GM19239 (cell line): ENCODE measurements at places on chromosomes 6 and 20.

GRCh38 chr6:115667478-115668026, 393.1 kb downstream of the FRK start:
- DNase-seq: no peak

DNA sequence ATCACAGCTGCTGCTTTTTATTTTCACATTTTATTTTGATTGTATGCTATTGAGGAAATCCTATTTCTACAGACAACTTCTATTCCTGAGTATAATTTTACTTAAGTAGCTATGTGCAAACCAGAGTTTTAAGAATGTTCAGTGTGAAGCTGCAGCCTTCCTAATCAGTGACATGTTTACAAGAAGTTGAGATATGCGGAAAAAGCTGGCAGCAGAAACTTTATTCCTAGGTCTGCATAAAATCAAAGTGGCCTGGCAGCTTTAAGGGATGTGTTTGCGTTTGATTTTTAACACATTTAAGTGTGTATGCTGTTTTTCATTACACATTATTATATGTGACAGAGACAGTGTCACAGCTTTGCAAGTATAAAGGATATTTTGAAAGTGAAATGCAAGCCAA, 26.3 kb downstream of the MAPK14 start:
- no peak for DNase-seq

DNA sequence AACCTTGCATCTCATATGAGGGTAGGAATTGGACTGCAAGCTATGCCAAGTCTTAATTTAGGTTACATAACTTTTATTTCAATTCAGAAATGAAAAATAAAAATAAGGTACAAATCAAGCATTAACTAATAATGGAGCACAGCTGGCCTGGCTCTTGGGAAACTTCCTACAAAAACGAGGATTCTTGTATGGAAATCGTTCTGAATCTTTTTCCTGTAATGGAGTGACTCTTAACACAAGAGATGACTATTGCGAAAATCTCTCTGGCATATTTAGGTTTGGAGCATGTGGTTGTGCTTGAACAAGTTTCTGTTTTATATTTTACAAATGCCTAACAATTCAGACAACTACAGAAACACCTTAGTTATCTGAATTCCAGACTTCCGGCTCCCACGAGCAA, 34.0 kb upstream of the PI16 start:
- DNase-seq: no peak

DNA sequence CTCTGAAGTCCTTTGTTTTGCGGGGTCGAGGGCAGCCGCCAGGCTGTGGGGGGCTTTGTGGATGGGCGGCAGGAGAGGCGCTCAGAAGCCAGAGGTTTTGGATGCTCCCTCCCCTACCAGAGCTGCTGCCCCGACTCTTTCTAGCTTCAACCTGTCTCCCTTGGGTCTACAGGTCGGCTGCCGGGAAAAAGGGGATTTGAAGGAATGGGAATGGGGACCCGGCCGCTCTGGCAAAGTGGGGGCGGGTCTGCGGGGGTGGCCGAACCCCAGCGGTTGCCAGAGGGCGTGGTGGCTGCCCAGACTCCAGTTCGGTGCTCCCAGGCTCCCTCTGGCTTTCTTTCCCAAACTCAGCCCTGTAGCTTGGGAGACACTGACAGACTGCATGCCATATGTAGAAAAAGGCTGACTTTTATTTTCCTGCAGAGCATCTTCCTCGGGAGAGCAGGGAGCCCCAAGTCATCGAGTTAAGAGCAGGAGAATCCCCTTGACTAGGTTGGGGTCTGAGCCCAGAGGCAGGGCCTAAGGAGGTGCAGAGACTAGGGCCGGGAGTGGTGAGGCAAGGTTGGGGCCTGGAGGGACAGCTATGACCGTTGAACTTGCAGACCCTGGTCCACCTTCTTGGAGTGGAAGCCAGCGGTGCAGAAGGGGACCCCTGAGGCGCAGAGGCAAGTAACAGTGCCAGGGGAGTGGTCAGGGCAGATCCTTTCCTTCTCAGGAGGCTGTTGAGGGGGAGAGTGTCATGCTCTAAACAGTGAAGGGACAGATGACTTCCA, 1.4 kb upstream of the PPP1R18 start:
- DNase-seq: no peak

DNA sequence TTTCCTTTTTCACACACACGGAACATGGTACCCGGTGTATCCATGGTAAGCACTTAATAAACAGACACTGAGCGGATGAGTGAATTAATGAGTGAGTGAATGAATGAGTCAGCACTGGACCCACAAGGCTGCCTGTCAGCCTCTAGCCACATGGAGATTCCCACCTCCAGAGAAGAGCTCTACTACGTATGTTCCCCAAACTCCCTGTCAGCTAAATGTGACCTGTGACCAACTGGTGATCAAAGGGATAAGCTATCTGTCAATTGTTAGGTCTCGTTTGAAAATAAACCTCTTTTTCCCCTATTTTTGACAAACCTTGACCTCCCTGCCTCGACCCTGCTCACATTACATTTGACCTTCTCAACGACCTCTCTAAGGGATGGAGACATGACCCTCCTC, 24.5 kb upstream of the TAF8 start:
- DNase-seq: no peak

- DNase-seq: no peak
Observed at GRCh38 chr6:23244300-23244699, 674.9 kb downstream of the HDGFL1 start.

- DNase-seq: no peak
Observed at GRCh38 chr6:108186226-108186625, 20.4 kb downstream of the NR2E1 start.

- DNase-seq: no peak
Observed at GRCh38 chr6:91020744-91021143, 433.9 kb upstream of the MAP3K7 start.

DNA sequence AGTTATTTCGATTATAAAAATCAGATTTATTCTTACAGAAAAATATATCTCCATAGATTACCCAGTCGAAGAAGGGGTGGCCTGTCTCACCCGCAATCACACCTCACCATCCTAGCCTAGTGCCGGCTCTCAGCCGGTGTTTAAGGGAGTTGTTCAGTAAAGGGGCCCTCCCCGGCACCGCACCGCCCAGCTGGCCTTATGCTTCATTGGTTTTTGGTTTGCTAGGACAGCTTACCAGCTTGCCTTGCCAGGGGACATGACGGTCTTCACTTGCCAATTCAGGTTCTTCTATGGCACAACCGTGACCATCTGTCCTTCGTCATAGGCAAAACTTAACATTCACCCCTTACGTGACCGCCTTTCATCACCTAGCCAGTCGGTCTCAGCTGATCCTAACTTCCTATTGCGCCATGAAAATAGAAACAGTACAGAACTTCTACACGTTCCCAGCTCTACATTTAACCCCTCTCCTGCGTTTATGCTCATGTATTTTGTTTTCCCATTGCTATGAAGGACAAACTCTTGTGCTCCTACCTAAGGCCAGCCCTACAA, 44.7 kb upstream of the SLC22A16 start:
- DNase-seq: no peak

GRCh38 chr20:61736001-61736635, 329.6 kb downstream of the TAF4 start:
- no peak for DNase-seq

GRCh38 chr20:14915356-14915755, 577.9 kb upstream of the FLRT3 start:
- no peak for DNase-seq

- DNase-seq: no peak
Observed at GRCh38 chr20:59708326-59708725, 104.0 kb downstream of the PHACTR3 start.

DNA sequence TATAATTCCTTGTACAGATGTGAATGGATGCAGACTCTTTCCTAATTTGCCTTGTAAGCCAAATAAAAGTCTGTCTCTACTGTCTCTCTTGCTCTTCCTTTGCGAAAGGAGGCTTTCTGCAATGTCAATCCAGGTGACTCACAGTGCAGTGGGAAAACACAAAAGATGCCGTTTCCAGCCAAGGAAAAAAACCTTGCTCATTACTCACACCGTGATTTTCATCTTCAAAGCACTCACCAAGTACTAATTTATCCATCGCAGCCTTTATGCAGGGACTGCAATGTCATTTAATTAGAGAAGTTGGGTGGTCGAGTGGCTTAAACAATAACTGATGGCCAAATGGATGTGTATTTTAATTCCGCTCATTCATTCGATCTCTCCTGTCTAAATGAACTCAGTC, 23.8 kb downstream of the SAYSD1 start:
- no peak for DNase-seq

DNA sequence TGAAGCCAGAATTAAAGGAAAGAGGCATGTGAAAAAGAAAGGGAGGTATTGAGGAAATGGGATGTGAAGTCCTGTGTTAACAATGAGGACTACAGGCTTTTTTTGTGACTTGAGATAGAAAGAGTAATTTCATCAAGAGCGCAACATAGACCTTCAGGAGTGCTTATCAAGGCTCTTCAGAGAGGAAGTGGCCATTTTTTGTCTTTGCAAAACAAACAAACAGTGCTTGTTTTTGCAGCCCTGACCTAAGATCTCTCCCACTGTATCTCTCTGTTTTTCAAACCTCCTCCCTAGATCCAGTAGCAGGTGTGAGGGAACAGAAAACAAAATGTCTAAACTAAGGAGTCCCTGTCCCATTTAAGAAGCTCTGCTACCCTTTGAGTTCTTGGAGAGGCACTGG, 710.3 kb upstream of the MARCKS start:
- no peak for DNase-seq

- DNase-seq: no peak
Observed at GRCh38 chr20:43448748-43449535, 8.8 kb upstream of the SRSF6 start.

- DNase-seq: no peak
Observed at GRCh38 chr6:142802124-142802523, 142.9 kb downstream of the HIVEP2 start.

GRCh38 chr6:104449918-104450317, 409.8 kb downstream of the HACE1 start:
- no peak for DNase-seq

DNA sequence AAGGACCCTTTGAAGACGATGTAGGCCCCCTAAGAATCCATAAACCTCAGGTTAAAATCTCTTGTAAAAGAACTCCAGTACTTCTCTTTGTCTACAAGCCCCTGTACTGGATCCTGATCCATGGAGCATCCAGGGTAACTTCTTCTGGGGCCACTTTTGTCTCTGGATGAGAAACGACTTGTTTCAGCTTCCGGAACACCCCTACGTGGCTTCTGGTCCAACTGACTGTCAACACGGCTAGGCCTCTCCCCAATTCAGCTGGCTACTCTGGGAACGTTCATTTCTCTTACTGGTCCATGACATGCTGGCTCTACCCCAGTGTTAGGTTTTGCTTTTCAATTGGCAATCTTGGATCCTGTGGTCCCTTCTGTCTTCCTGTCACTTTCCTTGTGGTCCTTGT, 198.0 kb downstream of the BACH2 start:
- DNase-seq: no peak

GRCh38 chr6:19643713-19644112, 193.5 kb upstream of the ID4 start:
- DNase-seq: no peak
